ENCODE measurements at places on chromosomes 7 and 10.

GRCh38 chr10:48554246-48554645 lies 50.6 kb downstream of the ARHGAP22 start:
- DNase-seq, result no peak

DNA sequence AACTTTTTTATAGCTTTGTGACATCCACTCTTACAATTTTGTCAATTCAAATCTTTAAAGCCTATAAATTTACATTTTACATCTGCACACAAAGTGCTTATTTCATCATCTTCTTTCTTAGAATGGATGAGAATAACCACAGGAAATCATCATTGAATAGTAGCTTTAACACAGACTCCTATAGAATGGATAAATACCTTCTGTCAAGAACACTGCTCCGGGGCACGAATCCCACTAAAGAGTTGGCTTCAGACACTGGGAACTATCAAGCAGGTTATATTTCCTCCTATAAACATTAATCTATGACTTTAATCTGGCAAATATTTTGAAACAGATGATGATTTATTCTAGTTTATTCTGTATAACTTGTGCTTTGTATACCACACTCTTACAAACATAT lies 269.7 kb upstream of the TPK1 start:
- DNase-seq, result no peak

DNA sequence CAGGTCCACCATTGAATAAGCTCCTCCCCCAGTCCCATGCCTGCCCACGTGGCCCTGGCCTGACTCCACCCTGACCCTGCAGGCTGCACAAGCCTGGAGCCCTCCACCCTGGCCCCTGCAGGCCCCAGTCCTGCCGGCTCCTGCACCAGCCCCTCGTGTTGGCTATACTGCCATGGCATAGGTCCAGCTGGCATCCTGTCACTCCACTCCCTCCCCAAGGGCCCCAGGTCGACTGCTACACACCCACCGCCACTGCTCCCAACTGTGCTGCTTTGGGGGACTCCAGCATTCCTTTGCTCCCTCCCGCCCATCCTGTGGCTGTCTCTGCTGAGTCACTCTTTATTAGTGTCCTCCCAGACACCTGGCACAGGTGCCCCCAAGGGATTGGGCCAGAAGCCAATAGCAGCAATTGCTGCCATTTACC lies 32.4 kb upstream of the HSPA12A start:
- DNase-seq, result no peak

DNA sequence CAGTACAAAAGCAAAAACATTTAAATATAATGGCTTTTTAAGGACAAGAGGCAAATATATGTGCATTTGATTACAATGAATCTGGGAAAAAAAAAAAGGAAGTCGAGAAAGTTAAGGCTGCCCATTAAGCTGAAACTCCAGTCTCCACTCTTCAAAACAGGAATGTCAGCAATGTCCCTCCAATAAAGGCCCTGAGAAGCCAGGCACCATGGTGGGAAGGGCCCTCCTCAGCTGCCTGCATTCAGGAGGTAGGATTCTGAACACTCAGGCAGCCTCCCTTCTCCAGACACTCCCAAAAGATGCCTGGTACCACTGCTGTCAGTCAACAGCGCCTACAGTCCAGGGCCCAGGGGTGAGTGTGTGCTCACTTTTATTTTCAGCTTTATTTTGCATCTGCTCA lies 121.3 kb upstream of the MGMT start:
- DNase-seq, result no peak

DNA sequence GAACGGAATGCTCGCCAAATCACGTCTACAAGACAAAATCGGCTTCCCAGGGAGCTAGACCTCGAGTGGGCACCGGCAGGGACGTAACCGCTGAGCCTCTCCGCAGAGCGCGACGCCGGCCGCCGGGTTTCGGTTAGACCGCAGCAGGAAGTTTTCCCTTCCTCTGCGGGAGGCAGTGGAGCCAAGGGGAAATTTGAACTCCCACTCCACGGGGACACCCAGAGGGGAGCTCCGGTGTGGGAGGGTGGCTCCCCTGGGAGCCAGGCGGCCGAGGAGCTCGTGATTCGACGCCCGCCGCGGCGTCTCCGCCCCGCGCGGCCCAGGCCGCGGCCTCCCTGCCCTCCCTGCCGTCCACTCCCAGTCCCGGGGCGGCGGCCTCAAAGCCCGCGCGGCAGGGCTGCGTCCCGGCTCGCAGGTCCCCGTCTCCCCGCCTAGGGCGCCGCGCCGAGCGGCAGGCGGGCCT lies 426 bp downstream of the SYPL1 start:
- DNase-seq, result no peak

GRCh38 chr10:46267132-46267985 lies 19.4 kb upstream of the ANTXRL start:
- DNase-seq, result no peak

- DNase-seq, result no peak
Measured at GRCh38 chr7:140983802-140984201, 30.9 kb downstream of the MRPS33 start.

GRCh38 chr7:54898659-54899340 lies 120.0 kb upstream of the EGFR start:
- DNase-seq, result no peak

GRCh38 chr7:69358163-69358821 lies 240.0 kb upstream of the AUTS2 start:
- DNase-seq, result no peak

- DNase-seq, result no peak
Measured at GRCh38 chr10:21614000-21614399, 80.0 kb downstream of the MLLT10 start.

GRCh38 chr10:28151636-28152035 lies 151.2 kb downstream of the MPP7 start:
- no peak for DNase-seq

DNA sequence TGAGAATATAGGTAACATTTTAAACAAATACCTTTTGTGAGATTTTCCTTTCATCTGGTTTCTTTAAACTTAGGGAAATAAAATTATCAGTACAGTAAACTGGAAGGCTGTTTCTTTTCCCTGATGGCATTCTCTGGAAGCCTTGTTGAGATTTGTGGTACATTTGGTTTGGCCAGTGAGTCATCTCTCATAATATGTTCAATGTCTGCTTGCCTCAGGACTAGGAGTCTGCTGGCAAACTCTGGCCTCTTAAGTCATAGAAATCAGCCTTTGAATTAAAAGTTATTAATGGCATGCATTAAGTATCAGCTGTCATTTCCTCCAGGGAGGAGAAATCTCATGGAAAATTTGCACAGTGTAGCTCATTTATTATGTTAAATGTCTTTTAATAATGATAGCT lies 316.6 kb upstream of the KIAA1217 start:
- DNase-seq, result no peak

- DNase-seq, result no peak
Measured at GRCh38 chr7:66100408-66101050, 14.1 kb upstream of the CRCP start.

- DNase-seq, result no peak
Measured at GRCh38 chr7:155574556-155575290, 28.4 kb upstream of the CNPY1 start.

- no peak for DNase-seq
Measured at GRCh38 chr7:83455612-83456011, 193.3 kb downstream of the SEMA3E start.

- no peak for DNase-seq
Measured at GRCh38 chr7:43570688-43571365, 12.1 kb upstream of the STK17A start.

DNA sequence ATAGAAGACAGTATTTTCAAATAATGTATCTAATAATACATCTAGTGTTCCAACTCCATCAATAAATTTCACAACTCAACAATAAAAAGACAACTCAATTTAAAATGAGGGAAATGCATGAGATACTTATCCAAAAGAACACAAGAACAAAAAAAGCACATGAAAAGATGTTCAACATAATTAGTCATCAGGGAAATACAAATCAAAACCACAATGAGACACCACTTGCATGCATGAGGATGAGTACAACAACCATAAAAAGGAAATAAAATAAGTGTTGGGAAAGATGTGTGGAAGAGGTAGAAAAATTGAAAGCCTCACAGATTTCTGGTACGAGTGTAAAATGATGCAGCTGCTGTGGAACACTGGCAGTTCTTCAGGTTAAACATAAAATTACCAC lies 111.6 kb upstream of the PTPRZ1 start:
- no peak for DNase-seq

GRCh38 chr10:61066661-61067344 lies 122.8 kb upstream of the RHOBTB1 start:
- no peak for DNase-seq

DNA sequence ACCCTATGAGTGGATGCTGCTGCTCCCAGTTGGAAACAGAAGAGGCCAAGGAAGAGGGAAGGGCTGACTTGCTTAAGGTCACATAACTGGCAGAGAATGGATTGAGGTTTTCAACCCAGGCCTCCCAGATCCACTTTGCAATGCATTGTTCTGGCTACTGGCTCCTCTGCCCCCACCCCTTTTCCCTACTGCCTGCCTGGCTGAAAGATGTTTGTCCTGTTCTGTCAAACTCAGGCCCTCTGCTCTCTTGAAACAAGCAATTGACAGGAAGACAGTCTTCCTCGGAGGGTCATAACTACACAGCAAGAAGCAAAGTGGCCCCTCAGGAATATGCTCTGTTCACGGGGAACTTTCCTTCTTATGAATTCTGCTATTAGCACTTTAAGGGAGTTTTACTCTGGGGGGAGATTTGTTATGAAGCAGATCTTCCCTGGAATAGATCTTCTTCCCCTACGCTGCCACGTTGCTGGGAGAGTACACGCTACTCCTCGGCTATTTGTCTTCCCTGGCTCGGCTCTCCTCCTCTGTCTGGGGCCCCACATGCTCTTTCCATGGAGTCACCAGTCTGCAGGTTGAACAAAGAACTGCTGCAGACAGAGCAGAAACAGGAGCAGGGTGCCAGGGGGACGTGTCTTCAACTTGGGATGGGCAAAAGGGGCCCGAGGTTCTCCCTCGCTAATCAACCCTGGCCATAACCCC lies 436.1 kb downstream of the TYW1 start:
- DNase-seq, result no peak

GRCh38 chr7:106151459-106152312 lies 39.6 kb upstream of the SYPL1 start:
- DNase-seq, result no peak

- no peak for DNase-seq
Measured at GRCh38 chr7:109532262-109532992, 962.8 kb downstream of the DNAJB9 start.

DNA sequence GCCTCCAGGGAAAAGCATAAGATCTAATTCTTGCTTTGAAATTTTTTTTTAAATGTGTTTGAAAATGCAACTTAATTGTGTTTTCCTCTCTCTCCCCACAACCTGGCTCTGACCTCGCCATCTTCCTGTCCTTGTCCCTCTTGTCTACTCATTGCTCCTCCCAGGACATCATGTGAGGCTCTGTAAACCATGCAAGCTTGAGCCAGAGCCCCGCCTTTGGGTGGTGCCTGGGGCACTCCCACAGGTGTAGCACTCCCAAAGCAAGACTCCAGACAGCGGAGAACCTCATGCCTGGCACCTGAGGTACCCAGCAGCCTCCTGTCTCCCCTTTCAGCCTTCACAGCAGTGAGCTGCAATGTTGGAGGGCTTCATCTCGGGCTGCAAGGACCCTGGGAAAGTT lies 9.8 kb upstream of the CDHR1 start:
- no peak for DNase-seq

GRCh38 chr10:59099481-59099880 lies 77.0 kb upstream of the PHYHIPL start:
- no peak for DNase-seq

GRCh38 chr10:35780970-35781642 lies 139.0 kb upstream of the FZD8 start:
- no peak for DNase-seq

GRCh38 chr7:129986600-129986999 lies 33.8 kb upstream of the UBE2H start:
- DNase-seq, result no peak

- no peak for DNase-seq
Measured at GRCh38 chr7:35003679-35004303, 33.5 kb downstream of the DPY19L1 start.

- no peak for DNase-seq
Measured at GRCh38 chr10:81479316-81479715, 395.7 kb upstream of the NRG3 start.

- DNase-seq, result no peak
Measured at GRCh38 chr10:124245191-124245590, 151.8 kb upstream of the CHST15 start.
